ENCODE measurements at places on chromosomes 3 and 15. TPM values are rescaled to one million over a fixed set of nuclear protein-coding genes. Genes with fewer than 3 reads are reported as not detected.

EFCC1 gene
- total RNA-seq, result 1.6 TPM

B3GNT5 gene
- 3.0 TPM for total RNA-seq

- H3K4me3 ChIP-seq, result no peak overlapping the region
- no peaks in the 10 kb centered on the region for H3K27me3 ChIP-seq
- no peak for DNase-seq
- no peaks in the 10 kb centered on the region for H3K36me3 ChIP-seq
- H3K4me1 ChIP-seq, result no peaks in the 10 kb centered on the region
- no peak overlapping the region for H3K27ac ChIP-seq
These were observed 133.0 kb upstream of the SNTN start for GRCh38 chr3:63519426-63519825.

OXTR gene
- total RNA-seq, result 0.32 TPM

DNA sequence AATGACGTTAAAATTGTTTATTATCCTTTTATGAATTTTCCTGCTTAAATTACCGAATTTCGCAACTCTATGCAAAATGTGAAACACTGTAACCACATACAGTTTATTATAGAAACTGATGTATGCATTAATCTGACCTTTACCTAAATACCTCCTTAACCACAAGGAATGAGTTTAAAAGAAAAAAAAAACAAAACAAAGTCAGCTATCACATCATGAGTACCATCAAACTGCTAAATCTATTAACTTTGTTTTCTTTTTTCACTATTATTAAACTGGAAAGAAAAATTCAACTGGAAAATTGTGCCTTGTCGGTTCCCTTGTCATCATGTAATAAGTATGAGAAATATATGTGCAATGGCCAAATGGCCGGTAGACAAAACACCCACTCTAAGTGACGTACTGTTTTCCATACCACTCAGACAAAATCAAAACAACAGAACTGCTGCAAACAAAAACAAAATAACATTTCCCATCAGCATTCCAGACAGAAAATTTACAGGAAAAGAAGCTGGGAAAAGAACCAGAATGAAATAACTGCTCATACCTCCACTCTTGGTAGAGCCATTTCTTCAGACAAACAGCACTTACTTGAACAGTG lies 415.3 kb downstream of the FOXP1 start:
- DNase-seq, result no peak
- H3K4me1 ChIP-seq, result no peaks in the 10 kb centered on the region
- no peaks in the 10 kb centered on the region for H3K27me3 ChIP-seq
- H3K27ac ChIP-seq, result peak overlapping the region; percentile 41
- no peak overlapping the region for H3K4me3 ChIP-seq

DNA sequence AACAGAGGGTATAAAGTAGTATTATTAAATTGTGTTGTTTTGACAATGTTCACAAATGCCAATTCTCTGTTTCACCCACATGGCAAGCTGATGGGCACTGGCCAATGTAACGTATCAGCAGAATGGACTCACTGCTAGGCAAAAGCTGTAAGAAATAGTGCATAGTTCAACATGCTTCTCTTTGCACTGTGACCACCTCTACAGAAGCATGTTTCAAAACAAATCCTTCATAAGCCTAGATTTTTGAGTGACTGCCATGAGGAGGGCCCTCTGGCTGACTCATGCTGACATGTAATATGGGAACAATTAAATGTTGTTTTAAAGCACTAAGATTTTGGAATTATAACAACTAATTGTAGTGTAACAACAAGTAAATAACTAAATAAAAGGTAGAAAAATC lies 3.2 kb downstream of the GBE1 start:
- H3K27ac ChIP-seq, result no peak overlapping the region
- DNase-seq, result no peak
- no peaks in the 10 kb centered on the region for H3K27me3 ChIP-seq
- H3K36me3 ChIP-seq, result no peaks in the 10 kb centered on the region
- no peaks in the 10 kb centered on the region for H3K4me1 ChIP-seq

DNA sequence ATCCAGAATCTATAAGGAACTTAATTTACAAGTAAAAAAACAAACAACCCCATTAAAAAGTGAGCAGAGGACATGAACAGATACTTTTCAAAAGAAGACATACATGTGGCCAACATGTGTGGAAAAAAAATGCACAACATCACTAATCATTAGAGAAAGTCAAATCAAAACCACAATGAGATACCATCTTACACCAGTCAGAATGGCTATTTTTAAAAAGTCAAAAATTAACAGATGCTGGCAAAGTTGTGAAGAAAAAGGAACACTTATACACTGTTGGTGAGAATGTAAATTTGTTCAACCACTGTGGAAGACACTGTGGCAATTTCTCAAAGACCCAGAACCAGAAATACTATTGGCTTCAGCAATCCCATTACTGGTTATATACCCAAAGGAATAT lies 830.0 kb upstream of the ALCAM start:
- no peaks in the 10 kb centered on the region for H3K36me3 ChIP-seq
- no peak for DNase-seq
- no peak overlapping the region for H3K4me3 ChIP-seq
- H3K4me1 ChIP-seq, result no peaks in the 10 kb centered on the region

GRCh38 chr15:80599359-80599758 lies 95.8 kb upstream of the ABHD17C start:
- no peak overlapping the region for H3K4me3 ChIP-seq
- H3K4me1 ChIP-seq, result no peaks in the 10 kb centered on the region

DNA sequence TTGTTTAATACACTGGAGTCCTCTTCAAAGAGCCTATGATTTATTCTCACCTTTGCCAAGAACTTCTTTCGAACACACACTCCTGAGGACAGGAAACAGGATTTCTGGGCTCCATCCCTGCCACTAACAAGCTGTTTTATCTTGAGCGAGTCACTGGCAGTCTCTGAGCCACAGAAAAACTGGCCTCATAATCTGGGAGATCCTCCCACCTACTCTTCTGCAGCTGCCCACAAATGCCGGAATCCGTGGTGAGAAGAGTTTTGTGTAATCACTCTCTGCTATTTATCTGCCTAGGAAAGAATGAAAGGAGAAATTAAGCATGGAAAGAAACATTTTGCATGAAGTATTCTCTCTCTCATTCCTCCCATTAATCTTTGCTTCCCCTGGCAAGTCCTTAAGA lies 172.0 kb upstream of the TRIM42 start:
- H3K36me3 ChIP-seq, result no peaks in the 10 kb centered on the region
- H3K4me3 ChIP-seq, result no peak overlapping the region
- no peak overlapping the region for H3K27ac ChIP-seq
- DNase-seq, result no peak
- H3K27me3 ChIP-seq, result no peaks in the 10 kb centered on the region

- no peaks in the 10 kb centered on the region for H3K36me3 ChIP-seq
- no peak overlapping the region for H3K27ac ChIP-seq
- no peak for DNase-seq
These were observed 1716.1 kb downstream of the SI start for GRCh38 chr3:163362151-163362550.

- no peak for DNase-seq
- peak overlapping the region; percentile 70 for H3K27ac ChIP-seq
- H3K36me3 ChIP-seq, result no peaks in the 10 kb centered on the region
- no peaks in the 10 kb centered on the region for H3K27me3 ChIP-seq
These were observed 23.8 kb upstream of the TRAK1 start for GRCh38 chr3:42067326-42067725.

CFAP20DC gene
- 2.4 TPM for total RNA-seq

DNA sequence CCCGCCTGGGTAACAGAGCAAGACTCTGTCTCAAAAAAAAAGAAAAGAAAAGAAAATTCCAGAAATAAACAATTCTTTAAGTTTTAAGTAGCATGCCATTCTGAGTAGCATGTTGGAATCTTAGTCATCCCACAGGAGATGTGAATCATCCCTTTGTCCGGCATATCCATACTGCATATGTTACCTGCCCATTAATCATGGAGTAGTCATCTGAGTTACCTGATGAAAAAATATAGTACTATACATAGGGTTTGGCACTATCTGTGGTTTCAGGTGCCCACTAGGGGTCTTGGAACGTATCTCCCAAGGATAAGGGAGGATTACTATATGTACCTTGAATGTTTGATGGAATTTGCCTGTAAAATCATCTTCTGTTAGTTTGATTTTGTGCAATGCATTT lies 6.3 kb upstream of the CCR4 start:
- DNase-seq, result no peak
- H3K4me1 ChIP-seq, result no peaks in the 10 kb centered on the region
- no peaks in the 10 kb centered on the region for H3K27me3 ChIP-seq
- H3K4me3 ChIP-seq, result no peak overlapping the region
- no peaks in the 10 kb centered on the region for H3K36me3 ChIP-seq

ZNF660 gene
- 2.0 TPM for total RNA-seq

- no peaks in the 10 kb centered on the region for H3K36me3 ChIP-seq
- H3K4me3 ChIP-seq, result no peak overlapping the region
- no peaks in the 10 kb centered on the region for H3K4me1 ChIP-seq
These were observed 686.5 kb upstream of the GOLIM4 start for GRCh38 chr3:168782193-168782592.

MIX23 gene
- 10.8 TPM for total RNA-seq

RTP4 gene
- total RNA-seq, result 7.2 TPM

DNA sequence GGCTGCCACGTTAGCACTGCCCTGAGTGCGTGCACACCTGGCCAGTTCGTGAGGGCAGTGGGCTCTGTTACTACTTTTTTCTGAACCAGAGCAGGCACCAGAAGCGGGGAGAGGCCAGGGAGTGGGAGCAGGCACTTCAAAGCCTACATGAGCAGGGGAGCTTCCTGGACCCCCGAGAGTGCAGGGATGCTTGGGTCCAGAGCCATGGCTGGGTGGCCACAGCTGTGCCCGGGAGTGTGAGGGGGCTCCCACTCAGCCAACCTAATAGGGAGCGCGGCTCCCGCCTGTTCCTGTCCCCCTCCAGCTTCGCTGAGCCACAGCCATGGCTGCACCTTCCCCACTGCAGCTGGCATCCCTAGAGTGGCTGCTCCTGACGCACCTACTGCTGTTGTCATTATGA lies 1423.3 kb downstream of the SI start:
- no peak overlapping the region for H3K27ac ChIP-seq
- no peak overlapping the region for H3K4me3 ChIP-seq
- DNase-seq, result no peak
- no peaks in the 10 kb centered on the region for H3K27me3 ChIP-seq

ZNF80 gene
- 0.33 TPM for total RNA-seq
